Activated T-helper 1 cell treated with anti-CD3 and anti-CD28 coated beads, Interleukin-2, amount 50 U/mL, for 16 hours (primary cell): ENCODE measurements at places on chromosomes 6 and 20.

DNA sequence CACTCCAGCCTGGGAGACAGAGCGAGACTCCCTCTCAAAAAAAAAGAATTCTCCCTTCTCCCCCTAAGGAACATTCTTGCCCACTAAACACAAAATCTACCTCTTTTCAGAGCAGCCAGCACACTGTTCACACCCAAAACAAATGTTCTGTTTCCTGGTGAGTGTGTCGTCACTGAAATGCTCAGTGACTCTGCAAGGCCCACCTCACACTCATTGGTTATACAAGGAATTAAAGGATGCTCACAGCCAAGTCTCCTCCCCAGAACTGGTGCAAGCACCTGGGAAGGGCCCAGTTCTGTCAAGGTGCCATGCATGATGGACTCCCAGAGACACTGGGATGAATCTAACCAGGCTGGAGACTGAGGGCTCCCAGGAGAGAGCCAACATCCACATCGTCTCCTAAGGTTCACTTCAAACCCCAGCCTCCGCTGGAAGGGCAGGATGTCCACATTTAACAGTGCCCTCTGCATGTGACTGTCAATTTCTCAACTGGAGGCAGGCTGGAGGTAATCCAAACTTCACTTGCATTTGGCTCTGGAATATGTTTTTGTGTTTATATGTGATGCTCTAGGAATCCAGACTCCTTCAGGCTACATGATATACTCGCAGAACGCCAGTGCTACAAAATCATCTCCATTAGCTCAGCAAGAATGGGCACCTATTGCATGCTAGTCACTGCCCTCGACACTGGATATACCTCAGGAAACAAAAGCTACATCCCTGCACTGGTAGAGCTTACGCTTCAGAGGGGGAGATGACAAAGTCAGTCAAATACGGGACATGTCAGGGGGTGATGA, 7.1 kb downstream of the RRBP1 start:
- DNase-seq: no peak

- DNase-seq: no peak
Measured at GRCh38 chr6:50927800-50928199, 109.1 kb downstream of the TFAP2B start.

DNA sequence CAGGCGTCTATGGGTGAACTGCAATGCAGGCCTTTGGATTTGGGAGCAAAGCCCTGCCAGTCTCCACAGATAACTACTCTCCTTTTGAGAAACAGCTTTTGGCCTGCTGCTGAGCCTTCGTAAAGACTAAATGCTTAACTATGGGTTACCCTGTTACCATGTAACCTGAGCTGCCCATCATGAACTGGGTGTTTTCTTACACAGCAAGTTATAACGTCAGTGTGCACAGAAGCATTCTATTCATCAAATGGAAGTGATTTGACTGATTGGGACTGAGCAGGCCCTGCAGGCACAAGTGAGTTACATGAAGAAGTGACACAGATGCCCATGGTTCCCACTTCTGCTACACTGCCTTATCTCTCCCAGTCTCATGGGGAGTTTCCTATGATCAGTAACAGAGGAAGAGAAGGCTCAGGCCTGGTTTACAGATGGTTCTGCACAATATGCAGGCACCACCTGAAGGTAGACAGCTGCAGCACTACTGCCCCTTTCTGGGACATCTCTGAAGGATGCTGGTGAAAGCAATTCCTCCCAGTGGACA, 319.1 kb downstream of the CD83 start:
- no peak for DNase-seq

GRCh38 chr20:63877755-63878470, 12.8 kb downstream of the TPD52L2 start:
- no peak for DNase-seq

DNA sequence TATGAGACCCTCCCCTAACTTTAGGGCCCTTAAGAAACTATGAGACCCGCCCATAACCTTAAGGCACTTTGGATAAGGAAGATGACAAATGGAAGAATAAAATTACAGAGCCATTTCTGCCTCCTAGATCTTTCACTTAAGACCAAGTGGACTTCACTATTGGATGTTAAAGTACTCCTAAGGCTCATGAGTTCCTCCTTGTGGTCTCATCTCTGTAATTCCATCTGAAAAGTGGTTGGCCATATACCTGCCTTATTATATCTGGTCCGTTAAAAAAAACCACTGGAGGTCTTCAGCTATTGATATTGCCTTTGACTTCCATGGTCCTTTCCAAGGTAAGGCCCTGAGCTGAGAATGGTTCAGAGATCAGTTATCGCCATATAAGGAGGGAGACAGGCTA, 310.3 kb downstream of the EYA4 start:
- no peak for DNase-seq

DNA sequence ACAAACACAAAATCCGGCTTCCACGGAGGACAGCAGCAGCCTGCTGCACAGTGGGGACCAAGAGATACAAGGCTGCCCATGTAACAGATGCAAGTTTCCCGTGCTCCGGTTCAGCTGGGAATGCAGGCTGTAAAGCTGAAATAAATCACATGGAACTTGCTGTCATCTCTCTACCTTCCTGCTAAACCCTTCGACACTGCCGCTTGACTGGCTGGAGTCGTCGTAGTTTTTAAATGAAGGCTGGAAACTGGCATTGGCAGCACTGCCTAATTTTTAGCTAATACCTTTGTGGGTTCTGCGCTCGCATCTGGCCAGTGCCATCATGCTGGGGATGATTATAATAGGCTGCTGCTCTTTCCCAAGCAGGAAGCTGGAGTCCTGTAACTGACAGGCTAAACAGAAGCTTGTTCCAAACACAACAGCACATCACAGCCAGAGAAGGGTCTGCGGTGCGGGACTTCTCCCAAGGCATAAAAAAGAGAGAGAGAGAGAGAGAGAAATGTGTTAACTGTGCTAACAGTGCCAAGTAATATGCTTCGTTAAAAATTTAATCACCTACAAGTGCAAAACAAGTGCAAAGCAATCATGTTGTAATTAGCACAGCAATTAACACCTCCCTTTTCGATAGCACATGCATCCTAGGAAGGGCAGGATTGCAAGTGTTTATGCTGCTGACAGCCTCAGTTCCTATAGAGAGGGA, 146.1 kb downstream of the TFAP2A start:
- no peak for DNase-seq

GRCh38 chr20:53809217-53809616, 215.6 kb upstream of the ZNF217 start:
- DNase-seq: no peak

GRCh38 chr6:105764315-105764714, 321.8 kb upstream of the PRDM1 start:
- no peak for DNase-seq

DNA sequence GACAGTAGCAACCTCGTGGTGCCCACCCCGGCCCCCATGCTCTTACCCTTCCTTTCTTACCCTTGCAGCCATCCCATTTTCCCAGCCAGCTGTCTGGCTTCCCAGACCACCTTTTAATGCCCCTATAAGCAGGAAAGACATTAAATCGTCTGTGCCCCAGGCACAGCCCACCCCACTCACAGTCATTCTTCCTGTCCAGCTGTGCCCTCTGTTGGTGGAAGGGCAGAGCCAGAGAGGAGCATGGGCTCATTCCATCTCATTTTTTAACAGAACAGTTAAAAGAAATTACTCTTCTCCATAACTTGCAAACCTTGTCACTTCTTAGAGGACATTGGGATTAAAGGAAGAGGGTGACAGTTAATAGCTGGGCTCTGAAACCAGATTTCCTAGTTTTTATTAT, 240.5 kb downstream of the NRN1 start:
- no peak for DNase-seq

DNA sequence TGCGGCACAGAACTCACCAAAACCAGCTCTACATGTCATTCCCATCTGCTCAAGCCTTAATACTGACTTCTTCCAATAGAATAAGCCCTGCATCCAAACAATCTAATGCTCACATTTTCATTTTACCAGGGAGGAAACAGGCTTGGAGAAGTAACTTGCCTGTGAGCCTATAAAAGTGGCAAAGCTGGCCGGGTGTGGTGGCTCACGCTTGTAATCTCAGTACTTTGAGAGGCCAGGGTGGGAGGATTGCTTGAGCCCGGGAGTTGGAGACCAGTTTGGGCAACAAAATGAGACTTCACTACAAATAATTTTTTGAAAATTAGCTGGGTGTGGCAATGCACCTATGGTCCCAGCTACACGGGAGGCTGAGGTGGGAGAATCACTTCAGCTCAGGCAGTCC, 133.7 kb downstream of the LY86 start:
- no peak for DNase-seq

DNA sequence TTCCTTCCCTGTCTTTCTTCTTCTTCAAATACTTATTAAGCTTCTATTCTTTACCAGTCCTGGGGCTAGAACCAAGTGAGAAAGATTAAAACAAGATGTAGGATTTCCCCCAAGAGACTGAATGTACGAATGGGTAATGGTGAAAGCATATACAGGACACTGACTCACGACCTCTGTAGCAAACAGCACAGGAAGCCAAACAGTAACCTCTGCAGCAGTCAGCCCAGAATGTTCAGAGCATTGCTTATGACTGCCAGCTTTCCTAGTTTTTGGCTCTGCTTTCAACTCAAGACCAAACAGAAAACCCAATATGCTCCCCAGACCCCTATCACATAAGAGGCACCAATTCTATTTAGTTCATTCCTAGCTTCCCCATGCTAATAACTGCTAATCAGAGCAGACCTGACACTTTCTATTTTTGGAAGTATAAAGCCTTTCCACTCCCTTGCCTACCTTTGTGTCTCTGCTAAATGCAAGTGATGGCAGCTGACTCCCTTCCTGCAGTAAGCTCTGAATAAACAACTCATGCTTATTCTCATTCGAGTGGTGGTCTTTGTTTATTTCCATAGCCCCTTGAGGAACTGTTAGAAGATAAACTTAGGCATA, 690.6 kb downstream of the EPM2A start:
- no peak for DNase-seq

DNA sequence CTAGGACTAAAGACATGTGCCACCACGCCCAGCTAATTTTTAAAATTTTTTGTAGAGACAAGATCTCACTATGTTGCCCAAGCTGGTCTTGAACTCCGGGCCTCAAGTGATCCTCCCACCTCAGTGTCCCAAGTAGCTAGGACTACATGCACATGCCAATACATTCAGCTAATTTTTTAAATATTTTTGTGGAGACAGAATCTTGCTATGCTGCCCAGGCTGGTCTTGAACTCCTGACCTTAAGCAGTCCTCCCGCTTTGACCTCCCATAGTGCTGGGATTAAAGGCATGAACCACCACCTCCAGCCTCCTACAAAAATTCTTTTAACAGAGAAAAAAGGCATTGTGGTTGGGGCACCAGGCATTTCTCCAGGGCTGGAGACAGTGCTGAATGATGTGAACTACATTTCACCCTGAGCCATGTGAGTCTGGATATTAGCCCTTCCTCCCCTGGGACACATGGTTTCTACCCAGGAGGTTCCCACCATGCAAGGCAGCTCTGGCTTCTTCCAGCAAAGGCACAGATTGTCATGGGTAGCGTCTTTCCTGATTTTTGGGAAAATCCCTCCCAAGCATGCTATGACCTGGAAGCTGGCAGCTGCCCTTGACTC, 36.3 kb upstream of the CMTR1 start:
- no peak for DNase-seq

GRCh38 chr20:58697867-58698703, 5.5 kb downstream of the NPEPL1 start:
- no peak for DNase-seq

GRCh38 chr20:21099751-21100577, 6.2 kb downstream of the LINC00237 start:
- no peak for DNase-seq

DNA sequence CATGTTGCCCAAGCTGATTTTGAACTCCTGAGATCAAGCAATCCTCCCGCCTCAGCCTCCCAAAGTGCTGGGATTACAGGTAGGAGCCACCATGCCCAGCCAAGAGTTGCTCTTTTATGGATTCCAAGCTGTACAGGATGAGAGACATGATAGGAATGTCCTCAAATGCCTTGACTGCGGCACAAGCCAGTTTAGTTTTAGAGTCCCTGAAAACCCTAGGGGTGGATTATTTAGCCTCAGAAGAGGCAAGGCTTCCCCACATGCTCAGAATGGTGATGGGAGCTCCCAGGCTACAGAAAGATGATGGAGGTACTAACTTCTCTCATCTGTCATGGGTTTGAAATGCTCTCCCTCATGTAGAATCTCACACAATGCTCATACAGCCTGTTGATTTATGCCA, 280.5 kb upstream of the PRND start:
- DNase-seq: no peak

DNA sequence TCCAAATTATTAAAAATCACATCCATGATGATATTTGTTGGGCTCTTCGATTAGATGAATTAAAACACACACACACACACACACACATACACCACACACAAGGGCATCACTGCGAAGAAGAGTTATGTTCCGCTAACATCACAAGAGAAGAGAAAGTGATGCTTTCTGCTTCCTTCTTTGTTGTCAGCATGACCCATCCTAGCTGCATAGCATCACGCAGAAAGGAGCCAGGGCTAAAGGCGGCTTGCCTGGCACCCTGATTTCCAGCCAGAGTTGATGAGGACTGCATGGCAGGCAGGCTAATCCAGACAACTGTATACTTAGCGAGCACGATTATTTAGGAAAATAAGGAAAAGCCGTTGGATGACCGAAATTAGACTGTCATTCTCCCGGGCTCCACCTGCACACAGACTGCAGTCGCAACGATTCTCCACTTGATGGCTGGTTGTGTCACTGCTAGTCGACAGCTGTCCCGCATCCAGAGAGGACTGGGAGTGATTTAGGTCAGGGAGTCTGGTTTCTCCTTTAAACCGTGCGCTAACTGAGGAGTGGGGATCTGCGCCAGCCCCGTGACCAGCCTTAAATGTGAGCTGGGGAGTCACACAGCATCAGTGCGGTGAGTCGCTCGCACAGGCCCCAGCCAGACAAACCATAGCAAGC, 70.6 kb upstream of the SOX4 start:
- DNase-seq: no peak

DNA sequence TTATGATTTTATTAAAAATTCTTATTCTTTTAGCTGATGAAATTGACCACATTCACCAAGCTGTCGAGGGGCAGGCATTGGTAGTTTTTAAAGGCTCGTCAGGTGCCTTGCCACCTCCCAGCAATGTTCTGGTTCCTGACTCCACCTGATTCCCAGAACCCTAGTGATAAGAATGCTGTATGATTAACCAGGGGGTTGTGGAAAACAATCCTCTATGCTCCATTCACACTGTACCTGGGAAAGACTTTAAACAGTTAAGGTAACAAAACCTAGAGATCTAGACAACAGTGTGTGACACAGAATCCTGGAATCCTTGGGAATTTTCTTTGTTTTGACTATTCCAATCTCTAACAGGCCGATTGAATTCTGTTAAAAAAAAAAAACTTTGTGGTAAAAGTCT, 165.7 kb upstream of the OLIG3 start:
- DNase-seq: no peak
